Hematopoietic multipotent progenitor cell treated with erythropoietin and hydrocortisone succinate and interleukin-3 and kit ligand, for 17 days (in vitro differentiated cells): ENCODE measurements at places on chromosomes 2 and 18.

DNA sequence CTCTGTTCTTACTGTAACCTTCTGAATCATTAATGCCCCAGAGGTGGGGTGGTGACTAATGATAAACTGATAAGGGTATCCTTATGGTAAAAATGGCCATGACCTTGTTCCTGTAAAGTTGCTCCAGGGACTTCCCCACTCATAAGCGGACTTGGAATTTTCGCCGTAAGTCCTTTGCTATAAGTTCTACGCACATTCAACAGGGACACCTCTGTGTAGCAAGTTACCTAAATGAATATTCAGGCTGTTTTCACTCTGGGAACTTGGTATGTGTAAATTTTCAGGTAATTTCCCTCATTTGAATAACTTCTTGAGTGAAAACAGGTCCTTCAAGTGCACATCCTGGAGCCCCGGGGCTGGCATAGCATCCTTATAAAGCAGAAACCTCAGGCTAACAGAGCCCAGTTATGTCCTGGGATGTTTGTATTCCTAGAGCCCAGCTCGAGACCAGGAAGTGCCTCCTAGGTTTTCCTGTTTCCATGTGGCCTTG lies 9.4 kb upstream of the AGFG1 start:
- DNase-seq, result no peak

DNA sequence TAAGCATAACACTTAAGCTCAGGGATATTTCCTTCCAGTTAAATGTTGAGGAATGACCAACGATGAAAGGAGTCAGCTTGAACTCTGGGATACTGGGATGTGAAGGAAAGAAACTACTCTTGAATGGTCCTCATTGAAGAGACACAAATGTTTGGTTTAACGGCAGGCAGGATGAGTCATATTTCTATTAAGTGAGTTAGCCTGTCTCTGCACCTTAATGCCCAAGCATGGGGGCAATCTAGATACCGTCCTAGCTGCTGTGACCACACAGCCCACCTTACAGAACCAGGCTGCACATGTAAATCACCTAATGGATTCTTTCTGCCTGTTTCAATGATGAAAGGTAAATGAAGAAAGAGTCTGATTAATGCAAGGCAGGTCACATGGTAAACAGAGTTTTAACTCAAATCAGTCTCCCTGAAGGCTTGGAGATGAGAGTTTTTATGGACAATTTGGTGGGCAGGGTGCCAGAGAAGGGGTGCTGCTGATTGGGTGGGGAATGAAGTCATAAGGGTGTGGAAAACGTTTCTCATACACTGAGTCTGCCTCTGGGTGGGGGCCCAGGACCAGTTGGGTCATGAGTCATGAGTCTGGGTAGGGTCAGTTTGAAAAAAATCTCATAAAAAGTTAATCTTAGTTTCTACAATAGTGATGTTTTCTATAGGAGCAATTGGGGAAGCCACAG lies 144.6 kb upstream of the MMADHC start:
- no peak for DNase-seq

GRCh38 chr2:119820275-119820674 lies 60.6 kb downstream of the PTPN4 start:
- DNase-seq, result no peak

- no peak for DNase-seq
These were observed 112.7 kb upstream of the RMDN2 start for GRCh38 chr2:37812414-37812813.

DNA sequence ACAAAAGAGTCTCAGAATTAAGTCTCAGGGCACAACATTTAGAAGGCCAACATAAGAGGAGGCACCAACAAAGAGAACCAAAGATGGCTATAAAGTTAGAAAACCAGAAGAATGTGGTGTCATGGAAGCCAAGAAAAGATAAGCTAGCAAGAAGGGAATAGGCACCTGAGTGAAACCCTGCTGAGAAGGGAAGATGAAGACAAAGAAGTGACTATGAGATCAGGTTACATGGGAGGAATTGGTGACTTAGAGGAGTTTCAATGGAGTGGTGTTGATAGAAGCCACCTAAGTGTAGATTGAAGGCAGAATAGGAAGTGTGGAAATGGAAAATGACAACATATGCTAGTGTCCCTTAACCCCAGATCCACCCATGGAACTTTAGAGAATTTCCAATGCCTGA lies 327.6 kb upstream of the KCNJ3 start:
- DNase-seq, result no peak

- no peak for DNase-seq
These were observed 16.7 kb upstream of the MRO start for GRCh38 chr18:50836521-50836957.

GRCh38 chr2:19689646-19690168 lies 212.1 kb downstream of the TTC32 start:
- DNase-seq, result no peak

- DNase-seq, result no peak
These were observed 8.4 kb downstream of the ST8SIA5 start for GRCh38 chr18:46748466-46748865.

- no peak for DNase-seq
These were observed 26.7 kb downstream of the CNNM4 start for GRCh38 chr2:96787411-96787810.

- DNase-seq, result no peak
These were observed 20.3 kb downstream of the CHMP1B start for GRCh38 chr18:11871501-11871900.

DNA sequence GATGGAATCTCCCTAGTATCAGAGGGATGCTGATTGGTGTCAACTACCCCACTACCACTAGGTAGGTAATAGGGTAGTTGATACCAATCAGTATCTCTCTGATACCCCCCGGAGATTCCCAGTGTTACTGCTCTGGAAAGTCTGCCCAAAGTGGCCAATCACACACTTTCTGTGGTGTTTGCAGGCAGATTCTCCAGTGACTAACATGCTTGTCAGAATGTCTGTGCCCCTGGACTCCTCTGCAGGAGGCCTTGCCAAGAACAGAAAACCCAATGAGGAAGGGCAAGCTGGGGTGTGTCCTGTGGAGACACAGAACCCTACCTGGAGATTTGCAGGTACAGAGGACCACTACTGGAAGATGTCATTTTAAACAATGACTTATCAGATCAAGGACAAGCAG lies 135.1 kb downstream of the RIT2 start:
- no peak for DNase-seq

GRCh38 chr2:187877391-187877790 lies 323.2 kb upstream of the TFPI start:
- DNase-seq, result no peak

DNA sequence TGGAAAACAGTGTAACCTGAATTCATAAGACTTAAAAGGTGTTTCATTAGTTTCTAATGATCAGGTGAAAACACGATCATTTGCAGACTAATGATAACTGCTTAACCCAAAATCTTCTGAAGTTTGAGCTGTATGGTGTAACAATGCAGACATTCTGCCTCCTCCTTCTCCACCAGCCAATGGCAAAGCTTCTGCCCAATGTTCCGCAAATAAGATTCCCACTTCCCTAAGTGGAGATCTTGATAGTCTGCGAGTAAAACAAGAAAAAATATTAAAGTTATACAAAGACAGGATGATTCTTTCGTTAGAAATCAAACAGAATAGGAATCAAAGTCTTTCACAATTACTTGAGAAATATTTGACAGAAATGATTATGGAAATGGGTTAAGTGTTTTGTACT lies 8.1 kb downstream of the C2orf42 start:
- DNase-seq, result no peak

- DNase-seq, result no peak
These were observed 134.8 kb downstream of the EIPR1 start for GRCh38 chr2:3242747-3243369.

- DNase-seq, result no peak
These were observed 250.7 kb downstream of the LPIN1 start for GRCh38 chr2:11997142-11997541.

DNA sequence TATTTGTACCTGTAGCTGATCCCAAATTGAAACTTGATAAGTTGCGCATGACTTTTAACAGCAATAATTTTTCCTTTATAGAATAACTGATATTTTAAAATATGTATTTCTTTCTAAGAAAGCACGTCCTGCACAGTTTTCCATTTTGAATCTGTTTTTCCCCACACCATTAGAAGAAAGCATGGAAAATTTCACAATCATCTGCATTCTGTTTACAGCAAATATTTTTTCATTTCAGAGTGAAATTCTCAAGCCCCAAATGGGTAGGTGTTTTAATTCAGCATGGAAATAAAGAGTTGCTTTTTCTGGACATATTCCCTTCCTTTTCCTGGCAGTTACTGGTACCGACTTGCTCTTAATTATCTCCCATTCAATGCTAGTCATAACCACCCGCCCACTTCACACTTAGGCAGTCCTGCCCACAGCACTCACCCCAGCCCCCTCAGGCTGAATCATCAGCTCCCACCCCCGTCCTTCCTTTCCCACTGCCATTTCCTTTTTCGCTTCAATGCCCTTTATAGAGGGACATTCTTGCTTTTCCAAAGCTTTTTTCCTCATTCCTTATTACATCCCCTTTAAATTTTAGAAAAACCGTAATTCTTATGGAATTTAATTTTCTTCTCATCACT lies 89.2 kb upstream of the GLS start:
- no peak for DNase-seq

GRCh38 chr2:96241227-96241626 lies 24.6 kb downstream of the TMEM127 start:
- DNase-seq, result no peak
